ENCODE measurements at places on chromosomes 3 and 15. TPM values are rescaled to one million over a fixed set of nuclear protein-coding genes. Genes with fewer than 3 reads are reported as not detected.

DNA sequence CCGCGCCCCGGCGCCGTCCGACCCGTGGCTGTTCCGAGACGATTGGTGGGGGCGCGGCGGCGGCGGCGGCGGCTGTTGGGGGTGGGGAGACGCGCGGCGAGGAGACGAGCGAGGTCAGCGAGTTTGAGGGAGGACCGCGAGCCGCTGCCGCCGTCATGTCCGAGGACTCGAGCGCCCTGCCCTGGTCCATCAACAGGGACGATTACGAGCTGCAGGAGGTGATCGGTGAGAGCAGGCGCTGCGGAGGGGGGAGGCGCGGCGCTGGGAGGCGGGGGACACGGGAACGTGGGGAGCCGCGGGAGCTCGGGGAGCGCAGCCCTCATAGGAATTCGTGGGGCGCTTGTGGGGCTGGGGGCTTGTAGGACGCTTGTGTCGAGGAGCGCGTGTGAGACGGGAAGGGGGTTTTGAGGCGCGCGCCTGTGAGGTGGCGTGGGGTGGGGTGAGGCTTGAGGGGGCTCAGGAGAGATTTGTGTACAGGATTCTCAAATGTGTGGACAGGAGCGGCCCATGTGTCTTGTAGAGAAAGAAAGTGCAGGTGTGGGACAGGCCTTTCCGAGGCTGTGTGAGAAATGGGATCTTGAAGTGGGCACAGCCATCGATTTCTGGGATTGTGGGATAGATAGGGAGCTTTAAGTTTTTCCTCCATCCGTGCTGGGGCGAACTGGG lies 518 bp downstream of the OXSR1 start:
- DNase-seq, result no peak

Gene GMNC
- polyA plus RNA-seq, result 2.1 TPM

Gene CD80
- polyA plus RNA-seq, result not detected

DNA sequence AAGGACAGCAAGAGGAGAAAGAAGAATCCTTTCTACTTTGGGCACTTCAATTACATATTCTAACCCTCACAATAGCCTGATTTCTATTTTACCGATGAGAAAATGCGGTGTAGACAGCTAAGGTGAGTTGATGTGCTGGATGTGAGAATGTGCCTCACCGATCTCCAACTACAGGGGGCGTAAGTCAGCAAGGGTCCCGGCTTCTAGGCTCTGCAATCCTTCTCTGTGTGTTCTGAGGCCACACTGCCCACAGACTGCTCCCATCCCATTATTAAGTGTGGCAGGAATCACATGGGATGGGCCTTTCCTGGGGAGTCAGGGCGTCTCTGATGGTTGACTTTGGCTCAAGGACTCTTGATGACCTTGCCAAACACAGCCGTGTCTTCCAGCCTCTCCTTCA lies 23.6 kb upstream of the RPL35A start:
- DNase-seq, result no peak

DNA sequence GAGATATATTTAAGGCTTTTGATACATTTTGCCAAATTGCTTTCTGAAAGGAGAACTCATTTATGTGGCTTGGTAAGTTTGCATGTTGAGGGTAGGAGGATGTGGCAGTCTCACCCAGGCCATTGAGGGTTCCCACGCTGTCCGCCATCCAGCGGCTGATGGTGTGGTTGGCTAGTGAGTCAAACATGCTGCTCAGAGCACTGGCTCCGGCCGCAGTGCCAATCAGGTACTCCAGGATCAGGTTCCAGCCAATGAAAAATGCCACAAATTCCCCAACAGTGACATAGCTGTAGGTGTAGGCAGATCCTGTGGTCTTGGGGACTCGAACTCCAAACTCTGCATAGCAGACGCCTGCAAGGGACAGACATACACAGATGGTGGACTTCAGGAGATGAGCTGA lies 82.3 kb downstream of the CLDN11 start:
- no peak for DNase-seq

Gene KBTBD8
- 0.43 TPM for polyA plus RNA-seq

- no peak for DNase-seq
Measured at GRCh38 chr3:138332472-138333073, 2.9 kb upstream of the NME9 start.

Gene FLNB
- polyA plus RNA-seq, result 115 TPM

DNA sequence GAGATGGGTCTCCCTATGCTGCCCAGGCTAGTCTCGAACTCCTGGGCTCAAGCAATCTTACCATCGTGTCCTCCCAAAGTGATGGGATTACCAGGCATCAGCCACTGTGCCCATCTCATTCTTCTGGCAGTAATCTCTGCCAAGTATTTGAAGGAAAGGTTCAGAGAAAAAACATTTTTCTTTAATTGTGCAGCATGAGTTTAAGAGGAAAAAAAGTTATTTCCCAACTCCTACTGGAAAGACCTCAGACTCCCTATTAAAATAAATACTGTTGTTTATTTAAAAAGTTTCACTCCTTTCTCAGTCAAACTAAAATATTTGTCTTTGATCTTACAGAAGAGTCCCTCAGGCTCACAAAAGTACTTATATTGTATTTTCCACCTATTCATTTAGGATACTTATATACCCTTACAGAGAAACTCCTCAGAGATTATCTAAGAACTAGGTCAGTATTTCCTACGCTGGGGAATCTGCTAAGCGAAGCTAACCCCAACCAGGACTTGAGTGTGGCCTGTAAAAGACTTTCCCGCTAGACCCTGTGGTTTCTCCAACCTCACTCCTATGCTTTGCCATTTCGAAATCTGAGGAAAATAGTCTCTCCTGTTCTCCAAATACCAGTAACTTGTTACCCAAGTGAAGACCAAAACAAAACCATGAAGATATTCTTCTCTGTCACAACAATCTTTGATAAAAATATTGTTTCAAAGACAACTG lies 28.7 kb downstream of the WWTR1 start:
- no peak for DNase-seq

- no peak for DNase-seq
Measured at GRCh38 chr15:80760960-80761359, 18.2 kb upstream of the CEMIP start.

Gene ARHGEF26
- polyA plus RNA-seq, result 3.9 TPM

DNA sequence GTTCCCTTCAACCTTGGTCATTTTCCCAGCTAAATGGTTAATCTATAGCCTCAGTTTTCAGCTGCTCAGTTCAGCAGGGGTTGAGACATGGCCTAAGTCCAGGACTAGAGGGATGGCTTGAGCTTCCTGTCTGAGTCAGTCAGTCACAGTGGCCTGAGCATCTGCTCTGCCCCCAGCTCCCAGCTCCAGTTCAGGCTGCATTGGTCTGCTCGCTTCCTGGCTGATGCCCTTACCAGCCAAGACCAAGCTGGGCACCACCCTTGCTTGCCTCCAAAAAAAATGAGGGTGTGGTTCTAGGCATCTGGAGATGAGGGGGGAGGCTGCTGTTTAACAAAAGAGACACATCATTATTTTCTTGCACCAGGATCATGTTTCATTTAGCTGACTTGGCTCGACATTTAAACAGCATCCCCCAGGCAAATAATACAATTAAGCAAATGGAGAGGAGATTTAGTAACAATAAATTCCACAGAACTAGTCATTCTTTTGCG lies 70.7 kb downstream of the WNT5A start:
- no peak for DNase-seq

Data from kidney (tissue), 22 donors.